Islet precursor cell (in vitro differentiated cells): ENCODE measurements at places on chromosomes 7 and 10.

DNA sequence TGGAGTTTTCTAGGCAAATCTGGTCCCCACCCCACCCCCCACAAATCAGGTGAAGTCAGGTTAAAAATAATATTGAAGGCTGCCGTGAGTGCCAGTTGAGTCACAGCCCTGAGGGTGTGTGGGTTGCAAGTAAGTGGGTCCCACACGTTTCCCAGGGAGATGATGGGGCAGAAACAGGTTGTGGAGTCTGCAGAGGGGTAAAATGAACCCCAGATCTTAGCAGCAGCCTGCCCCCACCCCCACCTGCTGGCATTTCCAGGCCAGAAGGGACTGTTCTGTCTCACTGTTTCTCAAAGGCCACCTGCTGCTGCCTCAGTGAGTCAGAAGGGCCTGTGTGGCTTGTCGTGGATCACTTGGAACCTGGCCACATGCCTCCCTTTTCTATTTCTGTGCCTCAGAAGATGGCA is 59.8 kb upstream of the SMNDC1 start:
- DNase-seq: no peak

DNA sequence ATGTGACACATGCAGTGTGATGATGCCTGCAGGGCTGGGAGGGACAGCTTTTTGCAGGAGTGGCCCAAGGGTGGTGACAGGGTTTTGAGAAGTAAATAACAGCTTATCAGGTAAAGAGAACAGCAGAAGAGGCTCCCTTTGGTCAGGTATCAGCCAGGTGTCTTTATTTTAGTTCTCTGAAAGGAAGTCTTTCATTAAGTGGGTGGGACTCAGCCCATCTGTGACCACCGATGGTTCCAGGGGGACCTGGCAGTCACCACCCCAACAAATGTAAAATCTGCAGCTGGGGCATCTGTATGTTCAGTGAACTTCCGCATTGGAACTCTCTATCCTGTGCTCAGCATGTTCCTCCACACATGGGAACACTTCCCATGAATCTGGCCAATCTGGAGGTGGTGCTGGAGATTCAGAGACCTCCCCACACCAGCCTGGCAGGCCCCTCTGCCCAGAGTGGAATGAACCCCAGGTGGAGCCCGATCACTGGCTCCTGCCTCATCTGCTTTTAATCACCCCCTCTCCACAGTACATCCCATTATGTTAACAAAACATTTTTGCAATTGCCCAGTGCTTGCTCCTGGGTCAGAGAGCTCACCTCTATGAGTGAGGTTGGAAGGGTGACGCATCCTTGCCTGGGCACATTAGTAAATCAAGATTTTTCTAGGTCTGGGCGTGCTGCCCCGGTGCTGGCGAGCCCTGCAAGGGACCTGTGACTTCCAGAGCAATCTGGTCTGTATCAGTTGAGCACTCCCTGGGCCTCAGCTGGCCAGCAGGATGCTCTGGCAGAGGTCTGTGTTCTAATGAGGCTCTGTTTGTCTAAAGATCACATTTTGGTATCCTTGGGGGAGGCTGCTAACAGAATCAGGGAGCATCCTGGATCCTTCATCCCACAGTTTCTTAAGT is 140.4 kb upstream of the GDF10 start:
- DNase-seq: no peak

DNA sequence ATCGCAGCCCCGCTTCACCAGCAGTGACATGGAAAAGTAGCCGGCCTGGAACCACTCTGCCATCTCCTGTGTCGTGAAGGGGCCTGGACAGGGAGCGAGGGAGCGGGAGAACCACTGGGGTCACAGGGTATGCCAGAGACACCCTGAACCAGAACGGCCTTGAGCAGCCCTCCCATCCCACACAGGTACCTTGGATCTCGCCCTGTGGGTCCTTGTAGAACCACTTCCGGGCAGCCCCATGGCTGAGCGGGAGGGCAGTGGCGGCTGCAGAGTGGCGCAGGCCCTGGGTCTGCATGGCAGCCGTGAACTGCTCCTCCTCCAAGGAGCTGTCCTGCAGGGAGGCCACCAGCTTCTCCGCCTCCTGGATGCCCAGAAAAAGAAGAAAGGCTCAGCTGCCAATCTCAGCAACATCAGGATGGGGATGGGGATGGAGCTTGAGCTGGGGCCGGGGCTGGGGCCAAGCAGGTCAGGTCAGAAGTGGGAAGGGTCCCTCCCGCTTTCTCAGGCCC is 9.5 kb downstream of the GIGYF1 start:
- DNase-seq: no peak

GRCh38 chr10:96692427-96692826 is 27.9 kb downstream of the PIK3AP1 start:
- no peak for DNase-seq

DNA sequence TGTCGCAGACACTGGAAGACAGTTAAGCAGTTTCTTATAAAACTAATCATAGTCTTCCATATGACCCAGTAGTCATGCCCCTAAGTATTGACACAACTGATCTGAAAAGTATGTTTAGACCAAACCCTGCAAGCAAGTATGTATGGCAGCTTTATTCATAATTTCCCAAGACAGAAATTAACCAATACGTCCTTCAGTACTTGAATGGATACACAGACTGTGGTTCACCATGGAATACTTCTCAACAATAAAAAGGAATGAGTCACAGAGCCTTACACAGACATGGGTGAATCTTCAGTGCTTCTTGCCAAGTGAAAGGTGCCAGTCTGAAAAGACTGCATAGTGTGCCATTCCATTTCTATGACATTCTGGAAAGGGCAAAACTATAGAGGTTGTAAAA is 50.2 kb upstream of the AKR1E2 start:
- no peak for DNase-seq

DNA sequence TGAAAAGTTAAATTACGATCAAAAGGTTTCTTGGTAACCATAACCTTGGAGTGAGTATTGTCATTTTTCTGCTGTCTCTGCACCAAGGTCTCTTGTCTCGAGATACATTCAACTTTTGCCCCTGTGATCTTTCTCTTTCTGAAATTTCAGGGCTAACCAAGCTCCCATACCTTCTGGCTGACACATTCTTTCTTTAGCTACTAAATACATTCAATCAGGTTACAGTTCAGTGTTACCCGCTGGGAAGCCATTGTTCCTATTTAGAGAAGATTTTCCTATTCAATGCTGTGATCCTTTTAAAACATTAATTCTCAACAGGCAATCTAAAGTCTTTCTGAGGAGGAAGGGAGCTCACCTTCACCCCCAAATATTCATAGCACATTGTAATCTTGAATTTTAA is 22.9 kb upstream of the DMTF1 start:
- DNase-seq: no peak

DNA sequence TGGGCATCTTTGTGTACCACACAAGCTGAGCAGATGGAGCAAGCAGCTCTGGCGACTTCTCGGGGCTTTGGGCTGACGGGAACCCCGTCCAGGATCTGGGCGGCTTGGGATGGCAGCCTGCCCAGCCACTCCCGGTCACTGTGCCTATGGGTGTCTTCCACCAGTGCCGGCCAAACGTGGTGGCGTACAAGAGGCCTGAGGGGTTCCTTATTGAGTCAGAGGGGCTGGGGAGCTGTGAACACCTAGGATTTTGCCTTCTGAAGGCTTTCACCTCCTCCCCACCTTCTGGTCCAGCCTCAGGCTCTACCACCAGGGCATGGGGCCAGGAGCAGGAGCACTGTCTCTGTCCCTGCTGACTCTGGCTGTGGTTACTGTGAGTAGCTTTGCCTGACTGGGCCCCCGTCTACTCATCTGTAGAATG is 71.8 kb upstream of the PPIF start:
- no peak for DNase-seq

- DNase-seq: no peak
Observed at GRCh38 chr10:61752111-61753011, 89.6 kb downstream of the CABCOCO1 start.

GRCh38 chr7:5695727-5696345 is 85.6 kb downstream of the RNF216 start:
- DNase-seq: no peak

DNA sequence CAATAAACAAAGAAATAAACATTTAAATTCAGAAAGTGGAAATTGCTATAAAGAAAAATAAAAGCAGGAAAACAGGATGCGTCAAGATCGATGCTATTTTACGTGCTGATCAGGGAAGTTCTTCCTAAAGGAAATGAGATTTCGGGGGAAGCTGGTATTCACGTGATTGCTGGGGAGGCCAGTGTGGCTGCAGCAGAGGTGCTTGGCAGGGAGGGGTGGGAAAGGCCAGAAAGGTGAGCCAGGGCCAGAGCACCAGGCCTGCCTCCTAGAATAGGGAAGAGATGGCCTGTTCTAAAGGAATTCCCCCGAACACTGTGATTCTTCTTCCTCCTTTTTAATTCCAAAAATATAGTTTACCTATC is 923 bp upstream of the CREB3L2 start:
- DNase-seq: no peak

DNA sequence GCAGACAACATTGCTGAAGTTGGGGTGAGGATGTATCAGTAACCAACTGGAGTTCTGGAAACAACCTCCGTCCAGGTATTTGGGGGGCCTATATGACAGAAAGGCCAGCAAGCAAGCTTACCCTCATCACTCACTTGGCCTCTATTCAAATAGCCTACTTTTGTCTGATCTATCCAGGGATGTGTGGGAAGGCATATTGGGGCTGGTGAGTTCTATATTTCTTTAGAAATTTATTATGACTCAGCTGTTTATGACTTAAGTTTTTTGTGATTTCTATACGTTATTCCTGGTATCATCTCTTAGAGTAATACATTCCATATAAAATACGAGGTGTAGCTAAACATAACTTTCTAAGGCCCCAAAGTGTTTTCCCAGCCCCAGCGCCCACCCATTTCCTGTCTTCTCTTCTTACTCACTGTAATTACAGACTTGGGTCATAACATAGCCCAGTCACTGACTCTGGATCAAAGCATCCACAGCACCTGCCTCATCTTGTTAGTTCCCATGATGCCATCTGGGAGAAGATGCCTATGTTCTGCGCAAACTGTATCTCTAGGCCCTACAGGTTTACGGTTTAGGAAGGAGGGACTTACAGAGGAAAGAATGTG is 18.1 kb downstream of the GARS1 start:
- no peak for DNase-seq

DNA sequence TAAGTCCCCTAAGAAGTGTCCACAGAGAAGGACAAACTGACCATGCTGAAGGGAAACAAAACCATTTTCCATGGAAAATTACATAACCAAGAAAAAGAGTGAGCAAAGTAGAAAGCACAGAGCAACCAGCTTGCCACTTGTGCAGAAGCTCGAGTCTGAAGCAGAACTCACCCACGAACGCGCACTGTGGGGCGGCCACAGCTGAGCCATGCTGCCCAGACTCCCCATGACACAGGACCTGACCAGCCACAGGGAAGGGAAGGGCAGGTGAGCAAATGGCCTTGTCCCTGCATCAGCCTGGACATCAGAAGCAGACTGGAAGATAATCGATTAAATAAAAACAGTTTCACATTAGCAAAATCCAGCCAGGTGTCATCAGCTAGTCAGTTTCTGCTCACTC is 95.7 kb downstream of the TCERG1L start:
- DNase-seq: peak; percentile 16

- DNase-seq: peak; percentile 54
Observed at GRCh38 chr7:44961844-44962482, 16.9 kb downstream of the MYO1G start.

GRCh38 chr10:83248106-83248631 is 891.1 kb upstream of the GHITM start:
- DNase-seq: no peak

DNA sequence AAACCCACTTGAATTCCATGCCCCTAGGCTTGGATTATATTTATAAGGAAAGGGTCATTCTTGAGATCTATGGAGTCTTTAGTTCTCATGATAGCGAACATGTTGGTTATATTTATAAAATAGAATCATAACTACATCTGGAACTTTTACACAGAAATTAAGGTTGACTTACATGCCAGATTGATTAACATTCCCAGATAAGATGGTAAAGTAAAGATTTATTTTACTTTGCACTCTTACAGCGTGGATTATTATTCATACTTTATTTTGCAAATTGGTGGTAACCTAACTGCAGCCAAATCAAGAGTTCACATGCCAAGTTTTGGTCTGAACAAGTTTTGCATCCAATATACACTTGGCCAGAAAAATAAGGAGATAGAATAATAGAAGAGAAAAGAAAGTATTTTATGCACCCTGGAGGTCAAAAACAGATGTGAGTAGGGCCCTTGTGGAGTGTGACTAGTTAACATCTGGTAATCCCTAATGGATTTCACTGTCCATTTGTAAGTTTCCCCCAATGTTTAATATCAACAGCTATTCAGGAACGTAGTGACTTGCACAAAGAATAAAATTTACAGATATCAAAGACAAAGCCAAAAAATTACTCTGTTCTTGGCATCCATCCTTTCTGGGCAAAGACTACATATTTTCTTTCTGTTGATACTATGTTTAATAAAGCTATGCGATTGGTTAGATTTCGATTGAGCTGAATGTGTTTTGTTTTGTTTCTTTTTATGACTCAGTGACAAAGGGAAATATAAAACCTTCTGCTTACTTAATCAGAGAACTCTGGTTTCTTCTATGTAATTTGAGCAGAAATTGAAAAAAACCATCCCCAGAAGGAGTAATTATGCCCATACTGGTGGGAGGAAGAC is 10.1 kb upstream of the TMEM26 start:
- DNase-seq: no peak

DNA sequence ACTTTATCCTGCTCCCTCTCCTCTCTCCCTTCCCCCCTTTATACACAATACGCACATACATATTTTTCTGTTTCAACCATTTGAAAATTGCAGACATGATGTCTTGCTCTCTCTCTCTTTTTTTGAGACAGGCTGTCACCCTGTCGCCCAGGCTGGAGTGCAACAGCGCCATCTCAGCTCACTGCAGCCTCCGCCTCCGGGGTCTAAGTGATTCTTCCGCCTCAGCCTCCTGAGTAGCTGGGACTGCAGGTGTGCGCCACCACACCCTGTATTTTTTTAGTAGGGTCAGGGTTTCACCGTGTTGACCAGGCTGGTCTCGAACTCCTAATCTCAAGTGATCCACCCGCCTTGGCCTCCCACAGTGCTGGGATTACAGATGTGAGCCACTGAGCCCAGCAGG is 38.5 kb downstream of the KLHDC10 start:
- no peak for DNase-seq
